Activated CD8-positive, alpha-beta memory T cell treated with anti-CD3 and anti-CD28 coated beads, Interleukin-2, amount 10 ng/mL, durations not matched to agents 7 days and 5 days (primary cell): ENCODE measurements at places on chromosomes 1 and 21.

GRCh38 chr1:38973659-38974437 lies 17.2 kb upstream of the AKIRIN1 start:
- no peak for DNase-seq

- no peak for DNase-seq
Observed at GRCh38 chr1:97252076-97252475, 530.5 kb downstream of the PTBP2 start.

DNA sequence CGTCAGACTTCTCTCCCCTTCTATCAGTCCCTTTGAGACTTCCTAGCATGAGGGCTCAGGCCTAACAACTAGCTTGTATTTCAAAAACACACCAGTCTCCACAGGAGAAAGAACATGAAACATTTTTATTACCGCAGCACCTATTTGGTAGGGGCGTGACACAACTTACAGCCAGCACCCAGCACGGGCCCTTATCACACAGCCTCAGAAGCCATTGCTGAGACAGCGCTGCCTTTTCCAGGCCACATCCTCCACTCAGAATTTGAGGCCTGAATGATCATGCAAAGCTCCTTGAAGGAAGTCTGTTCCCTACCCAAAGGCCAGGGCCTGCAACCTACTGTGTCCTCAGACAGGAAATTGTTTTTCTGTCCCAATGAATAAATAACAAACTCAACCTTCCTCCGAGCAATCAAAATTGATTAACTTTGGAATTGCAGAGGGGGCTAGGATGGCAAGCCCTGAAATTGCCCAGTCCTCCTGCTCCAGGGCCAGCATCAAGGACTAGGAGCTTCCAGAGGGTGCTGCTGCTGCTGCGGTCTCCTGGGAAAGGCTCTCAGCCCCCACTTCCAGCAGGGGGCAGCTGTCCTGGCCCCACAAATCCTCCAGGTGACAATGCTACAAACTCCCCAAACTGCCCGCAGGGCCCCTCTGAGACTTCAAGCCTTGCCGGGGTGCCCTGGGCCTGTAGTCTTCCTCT lies 94.3 kb upstream of the GALNT2 start:
- DNase-seq, result no peak

GRCh38 chr1:164466429-164466828 lies 92.6 kb upstream of the PBX1 start:
- DNase-seq, result no peak

DNA sequence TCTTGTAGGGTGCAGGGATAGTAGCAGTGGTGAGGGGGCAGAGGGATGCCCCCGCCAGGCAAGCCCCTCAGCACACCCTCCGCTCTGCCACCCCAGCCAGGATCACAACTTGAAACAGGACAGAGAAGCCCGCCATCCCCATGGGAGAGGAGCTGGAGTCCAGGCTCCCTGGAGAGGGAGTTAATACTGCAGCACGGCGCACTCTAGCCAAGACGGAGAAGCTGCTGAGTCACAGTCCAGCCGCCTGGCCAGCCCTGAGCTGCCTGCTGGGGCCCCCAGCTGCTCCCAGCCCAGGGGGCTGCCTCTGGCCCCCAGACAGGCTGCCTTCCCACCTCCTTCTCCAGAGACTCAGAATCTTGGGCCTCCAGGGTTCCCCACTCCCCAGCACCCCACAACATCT lies 87.2 kb downstream of the SYT2 start:
- DNase-seq, result no peak

DNA sequence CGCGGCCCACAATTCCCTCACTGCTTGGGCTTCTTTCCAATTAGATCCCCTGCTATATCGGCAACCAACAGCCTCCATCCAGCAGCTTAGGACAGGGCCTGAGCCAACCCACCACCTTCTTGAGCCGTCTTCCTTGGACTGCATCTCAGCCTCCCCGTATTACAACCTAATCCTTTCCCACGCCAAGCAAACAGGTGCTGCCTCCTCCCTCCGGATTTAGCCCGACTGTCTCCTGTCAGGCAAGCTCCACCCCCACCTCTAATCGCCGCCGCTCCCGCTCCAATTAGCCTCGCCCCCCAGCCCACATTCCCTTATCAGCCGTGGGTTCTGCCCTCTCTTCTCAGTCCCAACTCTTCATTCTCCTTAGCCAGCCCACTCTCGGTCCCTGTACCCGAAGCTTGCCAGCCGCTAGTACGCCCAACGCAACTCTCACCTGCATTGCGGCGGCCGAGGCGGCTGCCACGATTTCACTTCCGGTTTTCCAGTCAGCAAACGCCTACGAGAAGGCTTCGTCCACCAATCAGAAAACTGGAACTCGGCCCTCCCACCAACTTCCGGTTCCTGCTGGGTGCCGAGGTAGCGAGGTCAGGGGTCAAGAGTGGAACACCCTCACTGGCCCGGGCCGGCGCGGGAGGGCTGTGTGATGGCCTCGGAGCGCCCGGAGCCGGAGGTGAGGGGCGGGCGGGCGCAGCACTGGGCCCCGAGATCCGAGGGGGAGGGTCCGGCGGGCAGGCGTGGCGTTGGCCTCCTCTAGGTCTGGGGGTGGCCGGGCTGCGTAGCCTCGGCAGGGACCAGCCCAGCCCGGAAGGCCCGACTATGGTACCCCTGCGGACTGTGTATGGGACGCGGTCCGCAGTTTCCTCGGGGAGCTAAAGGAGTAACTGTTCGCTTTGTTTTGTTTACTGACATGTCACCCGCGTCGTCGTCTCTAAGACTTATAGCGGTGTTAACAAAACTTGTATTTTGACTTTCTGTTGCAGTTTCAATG lies at the start of the genes MED8 and SZT2:
Gene MED8, minus strand, starts transcription at position 475 of the 988 bp plus-strand sequence. Its CDS starts 36 bp downstream, at position 439.
Gene SZT2, plus strand, starts transcription at position 574 of the 988 bp plus-strand sequence. Its CDS starts 70 bp downstream, at position 644.
- DNase-seq, result peak; percentile 96

GRCh38 chr1:227884370-227885134 lies 63.2 kb downstream of the WNT9A start:
- no peak for DNase-seq

DNA sequence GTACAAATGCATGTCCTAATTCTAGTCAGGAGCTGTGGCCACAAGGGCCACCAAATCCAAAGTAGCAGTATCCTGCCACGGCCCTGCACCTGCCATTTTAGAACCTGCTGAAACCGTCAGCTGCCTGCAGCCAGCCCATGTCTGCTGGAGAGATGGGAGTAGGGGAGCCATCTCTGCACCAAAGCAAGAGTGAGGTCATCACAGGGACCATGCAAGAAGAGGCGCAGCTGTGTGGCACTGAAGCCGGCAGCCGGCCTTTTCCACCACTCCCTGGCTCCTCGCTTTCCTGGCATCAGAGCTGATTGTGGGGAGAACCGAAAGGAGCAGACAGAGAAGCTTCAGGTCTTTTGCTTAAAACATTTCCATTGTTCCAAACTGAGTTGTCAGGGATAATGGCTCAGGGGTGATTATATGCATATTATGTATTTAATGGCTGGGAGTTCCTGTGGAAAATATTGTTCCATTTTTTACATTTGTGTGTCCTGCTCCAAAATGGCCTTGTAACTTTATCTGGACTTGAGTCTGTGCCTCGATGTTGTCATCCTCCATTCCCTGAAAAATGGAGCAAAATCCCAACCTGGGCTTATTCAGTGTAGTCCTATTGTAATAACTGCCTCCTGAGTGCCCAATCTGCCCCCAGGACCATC lies 18.7 kb upstream of the NBL1 start:
- DNase-seq, result no peak

GRCh38 chr1:119828266-119828665 lies 17.0 kb upstream of the REG4 start:
- no peak for DNase-seq

- DNase-seq, result no peak
Observed at GRCh38 chr21:43603641-43604504, 55.4 kb downstream of the HSF2BP start.

GRCh38 chr1:31222176-31222575 lies 17.5 kb downstream of the NKAIN1 start:
- no peak for DNase-seq

GRCh38 chr1:71002709-71003475 lies 44.7 kb downstream of the PTGER3 start:
- no peak for DNase-seq

DNA sequence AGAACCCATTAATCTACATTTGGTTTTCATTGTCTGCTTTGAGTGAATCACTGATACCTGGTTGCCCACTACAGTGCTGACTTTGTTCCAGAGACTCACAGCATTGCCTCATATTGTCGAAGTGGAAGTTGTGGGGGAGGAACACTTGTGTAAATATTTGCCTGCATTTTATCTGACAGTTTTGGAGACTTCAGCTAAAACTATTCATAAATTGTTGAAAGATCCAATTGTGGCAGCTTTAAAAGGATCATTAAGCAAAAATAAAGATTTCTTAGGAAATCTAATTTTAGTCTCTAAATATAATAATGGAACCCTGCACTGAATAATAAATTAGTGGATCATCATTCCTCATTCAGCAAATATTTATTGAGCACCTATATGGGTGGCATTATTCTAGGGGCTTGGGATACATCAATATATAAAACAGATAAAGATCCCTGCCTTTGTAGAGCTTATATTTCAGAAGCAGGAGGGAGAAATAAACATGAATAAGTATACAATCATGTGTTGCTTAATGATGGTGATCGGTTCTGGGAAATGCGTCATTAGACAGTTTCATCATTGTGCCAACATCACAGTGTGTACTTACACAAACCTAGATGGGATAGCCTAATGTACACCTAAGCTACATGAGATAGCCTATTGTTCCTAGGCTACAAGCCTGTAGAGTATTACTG lies 73.5 kb downstream of the OSBPL9 start:
- DNase-seq, result no peak

- no peak for DNase-seq
Observed at GRCh38 chr21:38495242-38495641, 3.0 kb downstream of the ERG start.

- DNase-seq, result peak; percentile 51
Observed at GRCh38 chr21:34693192-34693810, 24.5 kb downstream of the CLIC6 start.

DNA sequence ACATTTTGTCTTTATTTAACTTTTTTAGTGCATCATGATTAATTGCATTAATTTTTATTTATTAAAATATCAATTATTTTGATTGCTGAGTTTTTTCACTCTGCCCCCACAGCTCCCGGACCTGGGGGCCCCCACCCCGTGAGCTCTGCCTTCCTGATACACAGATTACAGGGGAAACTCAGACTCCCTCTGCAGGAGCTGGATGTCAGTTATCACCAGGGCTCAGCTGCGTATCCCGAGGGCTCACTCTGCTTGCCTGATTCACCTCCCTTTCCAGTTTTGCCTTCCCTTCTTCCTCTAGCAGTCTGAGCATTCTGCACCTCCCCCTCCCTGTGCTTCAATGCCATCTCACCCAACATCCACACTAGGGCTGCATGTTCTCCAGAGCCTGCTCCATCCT lies 98.2 kb downstream of the ATP1A1 start:
- no peak for DNase-seq

- no peak for DNase-seq
Observed at GRCh38 chr1:80365359-80366021, 1359.0 kb upstream of the ADGRL4 start.

DNA sequence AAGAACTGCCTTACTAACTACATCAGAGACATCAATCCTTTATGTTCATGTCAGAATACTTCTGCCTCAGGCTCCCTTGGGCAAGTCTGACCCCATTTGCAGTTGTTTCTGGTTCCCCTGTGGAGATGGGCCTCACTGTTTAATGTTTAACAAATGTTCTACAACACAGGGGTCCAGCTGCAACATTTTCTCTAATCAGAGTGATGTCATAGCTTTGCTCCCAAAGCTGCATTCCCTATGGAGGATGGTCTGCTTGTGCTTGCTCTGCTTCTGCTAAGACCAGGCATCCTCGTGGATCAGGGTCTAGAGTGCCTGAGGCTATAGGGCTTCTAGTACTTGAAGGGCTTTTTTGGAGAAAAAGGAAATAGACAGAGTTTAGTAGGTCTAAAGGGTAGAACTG lies 1071.2 kb downstream of the TTLL7 start:
- DNase-seq, result no peak

DNA sequence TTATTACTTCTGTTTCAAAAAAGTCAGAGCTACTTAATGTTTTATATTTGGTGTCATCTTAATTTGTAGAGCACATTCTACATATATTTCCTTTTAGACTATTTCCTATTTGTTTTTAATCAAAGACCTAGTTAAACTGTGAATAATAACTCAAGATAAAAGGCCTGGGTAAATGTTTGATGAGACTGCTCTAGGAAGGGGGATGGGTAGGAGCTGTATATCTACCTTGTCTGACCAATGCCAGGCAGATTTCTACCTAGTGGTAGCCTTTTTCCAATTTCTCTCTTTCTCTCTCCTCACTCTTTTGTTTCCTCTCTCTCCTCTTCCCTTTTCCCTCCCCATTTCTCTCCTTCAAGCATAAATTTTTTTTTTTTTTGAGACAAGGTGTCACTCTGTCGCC lies 31.9 kb upstream of the IVNS1ABP start:
- no peak for DNase-seq

DNA sequence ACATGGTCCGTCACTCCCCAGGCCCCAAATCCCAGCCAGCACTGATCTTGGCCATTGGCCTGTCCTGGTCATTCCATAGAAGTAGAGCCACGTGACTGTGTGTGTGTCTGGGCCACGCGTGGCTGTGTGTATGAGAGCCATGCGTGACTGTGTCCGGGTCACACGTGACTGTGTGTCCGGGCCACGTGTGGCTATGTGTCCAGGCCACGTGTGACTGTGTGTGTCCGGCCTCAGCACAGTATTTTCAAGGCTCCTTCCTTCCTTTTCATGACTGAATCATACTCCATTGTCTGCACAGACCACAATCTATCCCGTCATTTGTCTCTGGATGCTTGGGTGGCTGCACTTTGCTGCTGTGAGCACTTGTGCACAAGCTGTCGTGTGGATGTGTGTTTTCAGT lies 67.4 kb downstream of the SKI start:
- DNase-seq, result no peak

DNA sequence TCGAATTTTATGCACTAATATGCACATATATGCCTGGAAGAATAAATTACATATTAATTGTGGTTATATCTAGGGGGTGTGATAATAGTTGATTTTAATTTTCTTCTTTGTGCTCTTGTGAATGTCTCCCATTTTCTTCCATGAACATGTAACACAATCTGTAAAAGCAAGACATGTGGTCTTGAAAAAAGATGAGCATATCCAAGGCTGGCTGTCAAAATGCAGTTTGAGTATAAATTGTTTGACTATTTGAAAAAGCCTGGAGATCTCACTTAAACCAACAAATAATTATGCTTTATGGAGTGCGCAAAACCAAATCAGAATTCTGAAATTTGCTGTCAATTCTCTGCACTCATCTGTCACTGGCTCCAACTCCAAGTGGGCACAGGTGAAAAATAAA lies 143.9 kb downstream of the HMGB4 start:
- DNase-seq, result no peak

DNA sequence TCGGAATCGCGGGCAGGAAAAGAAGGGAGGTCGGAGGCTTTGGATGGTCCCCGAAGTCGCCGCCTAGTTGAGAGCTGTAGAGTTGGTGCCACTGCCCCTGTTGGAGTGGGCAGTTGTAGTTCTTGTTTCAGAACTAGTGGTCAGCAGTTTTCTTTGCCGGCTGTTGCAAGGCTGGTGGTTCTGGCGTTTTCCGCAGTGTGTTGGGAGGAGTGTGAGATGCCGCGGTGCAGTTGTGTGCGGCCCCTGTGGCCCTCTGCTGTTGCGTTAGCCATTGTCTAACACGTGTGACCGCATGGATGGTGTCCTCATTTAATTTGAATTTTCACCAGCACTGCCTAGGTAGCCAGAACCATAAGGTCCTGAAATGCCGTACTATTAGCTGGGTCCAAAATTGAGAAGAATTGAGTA lies 1.4 kb downstream of the ARF1 start:
- DNase-seq, result no peak

GRCh38 chr1:91499346-91499745 lies 1.3 kb upstream of the CDC7 start:
- DNase-seq, result no peak
